ENCODE measurements at places on chromosomes 1 and 21. TPM values are rescaled to one million over a fixed set of nuclear protein-coding genes. Genes with fewer than 3 reads are reported as not detected.

DNA sequence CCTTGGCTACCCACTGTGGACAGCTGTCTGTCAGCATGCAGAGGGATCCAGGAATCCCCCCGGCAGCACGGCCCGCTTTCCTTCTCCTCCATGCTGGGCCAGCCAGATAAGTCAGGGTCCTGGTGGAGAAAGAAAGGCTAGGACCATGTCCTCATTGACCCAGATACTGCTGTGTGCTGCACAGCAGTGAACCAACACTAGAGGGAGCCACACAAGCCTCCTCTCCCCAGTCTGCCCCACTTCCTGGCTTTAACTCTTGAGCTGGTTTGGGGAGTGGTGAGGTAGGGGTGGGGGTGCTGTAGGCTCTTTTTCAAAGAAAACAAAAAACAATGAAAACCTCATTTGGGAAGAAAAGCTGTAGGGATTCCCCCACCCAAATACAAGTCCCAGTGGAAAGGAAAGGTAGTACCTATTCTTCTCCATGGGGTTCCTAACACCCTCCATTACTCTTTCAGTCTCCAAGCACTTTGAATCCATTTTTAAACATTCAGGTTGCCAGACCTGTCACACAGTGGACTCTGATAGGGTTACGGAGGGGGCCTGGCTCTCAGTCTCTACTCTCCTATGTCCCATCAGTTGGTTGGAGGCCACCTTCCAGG is 84.9 kb upstream of the CD1D start:
- peak; percentile 70 for DNase-seq

- DNase-seq, result no peak
These were observed 1045.1 kb downstream of the ADGRL2 start for GRCh38 chr1:82845866-82846265.

DNA sequence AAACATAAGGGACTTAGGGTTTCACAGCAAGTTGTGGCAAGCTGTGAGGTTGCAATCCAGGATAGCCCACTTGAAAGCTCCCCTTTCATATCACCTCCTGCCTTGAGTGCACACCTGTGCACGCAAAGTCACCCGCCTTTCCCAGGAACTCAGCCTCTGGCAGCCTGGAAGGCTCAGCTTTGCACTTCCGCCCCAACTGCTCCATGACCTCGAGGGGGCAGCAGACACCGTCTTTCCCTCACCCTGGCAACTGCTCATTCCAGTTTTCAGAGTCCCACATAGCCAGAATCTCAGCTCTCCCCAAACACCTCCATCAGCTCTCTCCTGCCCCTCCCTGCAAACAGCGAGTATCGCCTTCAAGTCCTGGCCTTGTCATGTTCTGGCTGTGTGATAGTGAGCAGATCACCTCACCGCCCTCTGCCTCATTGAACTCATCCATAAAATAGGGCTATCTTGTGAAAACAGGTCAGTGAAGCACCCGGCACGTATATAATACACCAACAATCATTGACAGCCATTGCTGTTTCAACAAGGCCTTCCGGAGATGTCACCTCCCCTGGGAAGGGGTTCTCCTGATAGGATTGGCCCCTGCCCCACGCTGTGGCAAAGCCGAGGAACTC is 32.2 kb upstream of the EPB41 start:
- peak; percentile 93 for DNase-seq

The ADAM30 gene
- not detected for total RNA-seq

The HTR6 gene
- total RNA-seq, result 1.2 TPM

DNA sequence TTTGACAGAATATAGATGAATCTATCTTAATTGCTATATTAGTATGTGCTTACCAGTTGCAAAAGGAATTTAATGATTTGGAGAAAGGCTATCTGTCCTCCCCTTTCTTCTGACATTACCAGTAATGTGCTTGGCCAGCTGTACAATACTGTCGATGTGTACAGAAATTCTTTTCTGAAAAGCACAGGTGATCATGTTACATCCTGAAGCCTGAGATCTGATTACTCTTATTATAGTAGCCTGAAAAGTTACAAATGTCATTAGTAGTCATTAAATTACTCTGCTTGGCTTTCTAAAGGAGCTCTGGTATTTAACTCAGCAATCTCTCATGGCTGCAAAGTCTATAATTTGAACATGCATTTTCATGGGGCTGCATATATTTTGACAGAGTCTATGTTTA is 209.8 kb downstream of the PTPRC start:
- DNase-seq, result no peak

DNA sequence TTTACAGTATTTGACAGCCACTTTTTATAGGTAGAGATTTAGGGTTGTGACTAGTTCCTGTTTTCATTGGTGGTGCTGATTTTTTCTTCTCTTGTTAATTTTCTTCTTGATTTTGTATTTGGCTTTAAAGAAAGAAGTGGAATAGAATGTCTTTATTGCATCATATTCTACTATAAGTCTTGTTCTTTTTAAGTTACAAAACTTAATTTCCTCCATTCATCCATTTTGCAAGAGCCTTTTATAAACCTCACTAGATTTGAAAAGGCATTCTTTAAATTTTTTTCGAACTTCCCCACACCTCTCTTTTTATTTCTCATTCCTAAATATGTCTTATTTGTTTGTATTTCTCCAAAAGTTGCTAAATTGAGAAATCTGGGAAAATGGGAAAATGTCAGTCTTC is 1368.6 kb upstream of the ADGRL4 start:
- DNase-seq, result no peak

- no peak for DNase-seq
These were observed 35.1 kb downstream of the LGALS8 start for GRCh38 chr1:236558846-236559245.

DNA sequence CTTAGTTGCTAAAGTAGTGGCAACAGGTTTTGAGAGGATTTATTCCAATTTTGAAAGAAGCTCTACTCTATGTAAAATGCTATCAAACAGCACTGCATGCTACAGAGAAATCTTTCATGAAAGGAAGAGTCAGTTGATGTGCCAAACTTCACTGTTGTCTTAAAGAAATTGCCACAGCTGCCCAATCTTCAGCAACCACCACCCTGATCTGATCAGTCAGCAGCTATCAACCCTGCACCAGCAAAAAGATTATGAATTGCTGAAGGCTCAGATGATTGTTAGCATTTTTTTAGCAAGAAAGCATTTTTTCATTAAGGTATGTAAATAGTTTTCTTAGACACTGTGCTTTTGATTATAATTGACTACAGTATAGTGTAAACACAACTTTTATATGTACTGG is 49.6 kb downstream of the SLC9C2 start:
- no peak for DNase-seq

GRCh38 chr21:23951251-23951650 is 1656.0 kb downstream of the MRPL39 start:
- DNase-seq, result no peak

- no peak for DNase-seq
These were observed 15.2 kb upstream of the CDCA8 start for GRCh38 chr1:37677143-37677439.

The INSRR gene
- not detected for total RNA-seq

DNA sequence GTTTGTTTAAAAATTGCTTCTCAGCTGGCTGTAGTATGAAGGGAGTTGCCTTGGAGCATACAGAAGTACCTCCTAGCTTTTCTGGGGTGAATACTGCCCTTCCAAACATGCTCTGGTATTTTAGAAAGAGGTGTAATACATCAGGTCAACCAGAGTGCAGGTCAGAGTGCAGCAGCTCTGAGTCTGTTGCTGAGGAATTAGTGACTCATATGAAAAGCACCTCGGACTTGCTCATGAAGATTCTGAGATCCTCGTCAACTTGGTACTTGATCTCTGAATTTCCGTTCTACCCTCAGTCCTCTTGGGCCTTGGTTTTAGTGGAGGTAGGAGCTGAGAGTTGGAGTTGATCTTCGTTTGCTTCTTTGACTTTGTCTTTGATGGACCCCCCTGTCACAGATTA is 67.3 kb downstream of the NOS1AP start:
- no peak for DNase-seq

The CAPN8 gene
- total RNA-seq, result not detected

- DNase-seq, result no peak
These were observed 1186.6 kb downstream of the MRPL39 start for GRCh38 chr21:24420689-24421088.

- no peak for DNase-seq
These were observed 20.4 kb upstream of the PLXNA2 start for GRCh38 chr1:208264469-208265121.

GRCh38 chr1:234941321-234942011 is 187.2 kb downstream of the TOMM20 start:
- DNase-seq, result no peak

DNA sequence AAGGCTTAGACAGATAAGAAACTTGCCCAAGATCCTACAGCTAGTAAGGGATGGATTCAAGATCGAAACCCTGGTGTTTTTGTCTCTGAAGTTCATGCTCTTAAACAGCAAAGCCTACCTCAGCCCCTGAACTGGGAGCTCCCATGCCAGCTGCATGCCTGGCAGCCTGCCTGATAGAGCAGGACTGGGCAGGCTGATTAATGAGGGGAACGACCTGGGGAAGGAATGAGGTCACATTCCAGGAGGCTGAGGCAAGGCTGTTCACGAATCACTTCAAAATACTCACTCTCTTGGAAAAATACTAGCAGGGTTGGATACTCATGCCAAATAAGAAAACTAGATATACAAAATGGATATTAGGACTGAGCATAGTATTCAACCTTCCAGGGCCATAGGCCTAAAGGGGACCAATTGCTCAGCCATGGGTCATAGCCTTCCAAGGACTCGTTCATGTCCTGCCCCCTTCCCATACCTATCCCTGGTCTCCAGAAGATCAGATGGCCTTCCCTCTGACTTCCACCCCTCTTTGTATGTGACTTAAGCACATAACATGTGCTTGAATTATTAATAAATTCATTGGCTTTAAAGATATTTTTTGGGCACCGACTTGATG is 15.6 kb upstream of the TACSTD2 start:
- DNase-seq, result no peak

- no peak for DNase-seq
These were observed 28.8 kb upstream of the CCSAP start for GRCh38 chr1:229371624-229372023.

GRCh38 chr1:192516776-192517297 is 58.7 kb upstream of the RGS1 start:
- no peak for DNase-seq

GRCh38 chr1:89603651-89604413 is 29.1 kb upstream of the LRRC8C start:
- DNase-seq, result no peak

DNA sequence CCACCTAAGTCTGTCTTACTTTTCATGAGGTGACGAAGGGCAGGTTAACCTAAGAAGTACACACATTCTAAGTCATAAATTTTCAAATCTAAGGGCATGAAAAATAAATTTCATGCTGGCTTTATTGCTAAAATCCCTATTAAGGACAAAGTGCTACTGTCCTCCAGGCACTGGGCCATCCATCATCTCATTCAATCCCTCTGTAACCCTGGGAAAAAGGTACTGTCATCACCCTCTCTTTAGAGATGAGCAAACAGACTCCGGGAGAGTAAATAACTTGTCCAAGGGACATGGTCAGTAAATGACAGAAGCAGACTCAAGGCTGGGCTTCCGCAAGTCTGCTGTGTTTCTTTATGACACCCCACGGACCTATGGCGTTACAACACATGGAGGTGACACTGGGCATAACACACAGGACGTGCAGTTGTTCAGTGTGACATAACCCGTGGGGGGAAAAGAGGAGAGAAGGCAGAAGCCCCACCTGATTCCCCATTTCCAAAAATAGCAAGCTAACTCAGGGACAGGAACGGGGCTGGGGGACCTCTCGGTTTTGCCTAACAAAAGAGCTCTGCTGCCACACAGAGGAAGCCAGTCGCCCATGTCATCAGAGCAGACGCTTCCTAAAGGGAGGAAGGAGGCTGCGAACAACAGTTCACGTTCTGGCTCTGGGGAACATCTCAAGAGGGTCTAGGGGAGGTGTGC is 12.5 kb upstream of the SRM start:
- DNase-seq, result peak; percentile 22

- peak; percentile 80 for DNase-seq
These were observed 3.6 kb upstream of the INAVA start for GRCh38 chr1:200890818-200891773.

The RPE65 gene
- not detected for total RNA-seq

The CDK18 gene
- total RNA-seq, result 71.9 TPM

DNA sequence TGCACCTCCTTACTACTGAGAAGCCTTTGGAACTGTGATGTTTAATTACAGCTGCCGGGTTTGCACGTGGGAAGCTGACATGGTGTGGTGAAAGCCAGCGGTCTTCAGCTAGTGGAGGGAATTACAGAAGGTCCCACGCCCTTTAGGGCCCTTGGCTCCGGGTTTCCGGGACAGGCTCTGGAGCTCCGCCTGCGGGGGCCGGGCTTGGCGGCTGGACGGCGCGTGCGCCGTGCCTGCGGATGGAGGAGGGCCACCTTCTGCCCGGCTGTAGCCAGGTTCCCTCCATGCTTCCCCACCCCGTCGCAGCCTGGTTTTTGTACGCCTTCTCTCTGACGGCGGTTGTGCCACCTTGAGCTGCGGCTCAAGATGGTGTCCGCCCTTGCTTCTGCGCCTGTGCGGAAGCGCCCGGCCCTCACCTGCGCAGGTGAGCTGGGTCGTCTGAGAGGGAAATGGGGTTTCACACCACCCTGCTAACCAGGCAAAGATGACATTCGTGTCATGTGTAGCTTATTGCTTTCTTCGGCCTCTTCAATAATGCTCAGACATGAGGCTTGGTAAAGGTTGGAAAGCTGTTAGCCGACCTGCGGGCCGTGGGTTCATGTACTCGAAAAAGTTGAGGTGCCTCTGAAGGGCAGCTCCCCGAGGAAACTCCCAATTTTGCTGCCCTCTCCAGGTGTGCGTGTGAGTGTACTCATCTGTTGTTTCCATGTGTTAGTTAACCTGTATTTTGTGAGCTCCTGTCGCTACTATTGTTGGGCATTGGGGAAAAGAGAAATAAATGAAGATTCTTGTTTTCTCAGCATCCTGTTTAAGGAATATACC is 36.6 kb upstream of the OPRD1 start:
- DNase-seq, result peak; percentile 77

The RAB3B gene
- 34.1 TPM for total RNA-seq

DNA sequence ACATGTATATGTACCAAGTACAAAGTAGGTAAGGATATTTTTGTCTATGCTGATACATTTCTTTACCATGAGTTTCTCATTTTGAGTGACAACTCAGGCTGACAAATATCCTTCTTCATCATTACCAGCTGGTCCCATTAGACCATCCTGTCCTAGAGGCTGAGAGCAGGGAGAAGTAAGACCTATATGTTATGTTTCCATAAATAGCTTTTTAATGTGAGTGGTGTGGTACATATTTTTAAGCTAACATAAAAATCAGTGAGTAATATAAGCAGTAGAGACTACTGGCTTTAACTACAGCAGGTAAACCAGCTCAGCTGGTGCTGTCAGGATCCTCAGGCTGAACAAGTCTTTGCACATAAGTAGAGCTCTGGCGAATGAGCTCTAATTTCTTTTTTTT is 62.4 kb downstream of the CLEC20A start:
- no peak for DNase-seq

DNA sequence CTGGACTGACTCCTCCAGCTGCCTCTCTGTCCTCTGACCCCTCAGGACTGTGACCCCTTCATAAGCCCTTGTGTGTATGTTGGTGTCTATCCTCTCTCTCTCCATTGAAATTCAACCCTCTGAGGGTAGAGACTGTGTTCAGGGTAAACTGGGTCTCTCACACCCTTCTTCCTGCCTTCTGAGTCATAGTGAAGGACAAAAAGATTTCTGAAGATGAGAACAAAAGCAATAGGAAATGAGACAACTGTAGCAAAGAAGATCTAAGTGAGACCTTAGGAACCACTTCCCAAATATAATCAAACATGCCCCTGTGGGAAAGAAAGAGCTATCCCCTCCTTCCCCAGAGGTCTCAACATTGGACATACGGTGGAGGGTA is 16.9 kb downstream of the NUAK2 start:
- DNase-seq, result no peak

The SORT1 gene
- 50.2 TPM for total RNA-seq

GRCh38 chr1:118323246-118323645 is 138.2 kb upstream of the SPAG17 start:
- no peak for DNase-seq

The MAP3K6 gene
- 15.0 TPM for total RNA-seq
